ENCODE measurements at places on chromosomes 16 and 17. TPM values are rescaled to one million over a fixed set of nuclear protein-coding genes. Genes with fewer than 3 reads are reported as not detected.

Gene CTRB1
- not detected for total RNA-seq

Gene INCA1
- 1.5 TPM for total RNA-seq

Gene SLC13A2
- 0.12 TPM for total RNA-seq

Gene CLDN6
- 0.40 TPM for total RNA-seq

Gene DRC3
- 2.2 TPM for total RNA-seq

Gene TMEM204
- total RNA-seq: not detected

Gene KRTAP4-3
- total RNA-seq: not detected

Gene CCL17
- total RNA-seq: not detected

Gene TBKBP1
- total RNA-seq: 4.8 TPM

Gene MRM3
- 41.9 TPM for total RNA-seq

Gene SLC22A31
- total RNA-seq: 1.8 TPM

Gene HOXB2
- total RNA-seq: 0.65 TPM

Gene KRT40
- not detected for total RNA-seq

Gene PNMT
- total RNA-seq: not detected

Gene TBC1D3I
- 0.10 TPM for total RNA-seq

Gene KRTAP9-4
- total RNA-seq: not detected

Gene ARL16
- total RNA-seq: 46.1 TPM

Gene CIBAR2
- total RNA-seq: not detected

Gene PRSS8
- total RNA-seq: 1.4 TPM

Gene SLC35G6
- not detected for total RNA-seq

Gene MFAP4
- total RNA-seq: not detected

Gene SGCA
- 2.9 TPM for total RNA-seq

Gene ACSM5
- total RNA-seq: not detected

Gene CCL8
- not detected for total RNA-seq

Gene EVI2A
- total RNA-seq: not detected

Gene MC1R
- 6.1 TPM for total RNA-seq

Gene ZFHX3
- total RNA-seq: 7.6 TPM

Gene KRT32
- not detected for total RNA-seq

Gene KRT36
- not detected for total RNA-seq

Gene CDRT15
- total RNA-seq: not detected

Data from A549 treated with Hydrocortisone at 1 μM for 4 hours (cell line).